Fibroblast of skin of left quadriceps (primary cell): ENCODE measurements at places on chromosomes 6 and 20.

DNA sequence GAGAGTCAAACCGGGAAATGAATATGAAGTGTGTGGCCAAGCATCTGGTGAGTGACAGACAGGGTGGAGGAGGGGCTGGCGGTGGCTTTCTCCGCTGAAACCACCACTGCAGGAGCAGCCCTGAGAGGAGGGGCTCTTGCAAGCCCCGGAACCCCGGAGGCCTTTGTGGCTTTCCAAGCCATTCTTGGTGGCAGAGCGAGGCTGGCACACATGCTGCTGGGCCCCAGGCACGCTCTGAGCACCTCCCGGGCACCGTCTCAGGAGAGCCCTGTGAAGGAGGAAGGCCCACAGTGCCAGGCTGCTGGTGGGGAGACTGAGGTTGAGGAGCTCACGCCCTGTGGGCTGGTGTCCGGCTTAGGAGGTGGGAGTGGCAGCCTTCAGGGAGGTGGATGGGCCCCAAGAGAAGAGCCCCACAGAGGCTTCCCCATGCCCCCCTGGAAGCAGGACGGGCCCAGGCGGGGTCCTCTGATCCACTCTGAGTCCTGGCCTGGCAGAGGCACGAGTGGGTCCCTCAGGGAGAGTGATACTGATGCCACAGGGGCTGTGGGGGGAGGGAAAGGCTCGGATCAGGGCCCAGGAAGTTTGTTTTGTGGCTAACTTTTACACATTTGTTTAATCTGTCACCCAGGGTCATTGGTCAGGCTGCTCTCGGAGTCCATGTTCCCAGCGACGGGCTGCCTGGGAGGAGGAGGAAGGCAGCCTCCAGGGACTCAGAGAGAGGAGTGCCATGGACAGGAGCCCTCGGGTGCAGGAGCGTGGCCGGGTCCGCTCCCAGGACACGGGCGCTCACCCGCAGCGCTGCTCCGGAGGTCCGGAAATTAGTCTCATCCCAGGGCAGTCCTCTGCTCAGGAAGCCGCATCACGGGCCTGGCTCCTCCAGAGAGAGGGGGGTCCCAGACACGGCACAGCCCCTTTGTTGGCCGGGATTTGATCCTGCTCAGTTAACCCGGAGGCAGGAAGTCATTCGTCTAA, 170.7 kb downstream of the ERMARD start:
- DNase-seq, result no peak

GRCh38 chr6:110355022-110355421, 3.1 kb downstream of the METTL24 start:
- DNase-seq, result no peak

- DNase-seq, result no peak
Measured at GRCh38 chr6:4365686-4366085, 230.3 kb upstream of the ECI2 start.

DNA sequence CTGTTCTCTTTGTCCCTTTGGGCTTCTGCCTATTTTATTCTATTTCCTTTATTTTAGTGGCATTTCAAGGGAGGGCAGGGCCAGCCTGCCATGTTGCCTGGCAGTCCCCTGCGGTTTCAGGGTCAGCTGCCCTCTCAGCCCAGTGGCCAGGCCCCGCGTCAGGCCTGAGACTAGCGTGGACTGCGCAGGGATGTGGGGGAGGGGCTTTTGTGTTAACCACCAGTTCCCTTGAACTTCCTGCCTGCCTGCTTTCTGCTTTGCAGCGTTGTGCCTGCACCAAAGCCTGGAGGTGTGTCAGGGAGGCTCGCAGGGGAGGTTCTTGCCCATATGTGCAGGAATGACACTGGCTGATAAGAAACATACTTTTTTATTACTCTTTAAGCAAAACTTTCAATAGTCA, 157.6 kb downstream of the SLC35B3 start:
- DNase-seq, result no peak

DNA sequence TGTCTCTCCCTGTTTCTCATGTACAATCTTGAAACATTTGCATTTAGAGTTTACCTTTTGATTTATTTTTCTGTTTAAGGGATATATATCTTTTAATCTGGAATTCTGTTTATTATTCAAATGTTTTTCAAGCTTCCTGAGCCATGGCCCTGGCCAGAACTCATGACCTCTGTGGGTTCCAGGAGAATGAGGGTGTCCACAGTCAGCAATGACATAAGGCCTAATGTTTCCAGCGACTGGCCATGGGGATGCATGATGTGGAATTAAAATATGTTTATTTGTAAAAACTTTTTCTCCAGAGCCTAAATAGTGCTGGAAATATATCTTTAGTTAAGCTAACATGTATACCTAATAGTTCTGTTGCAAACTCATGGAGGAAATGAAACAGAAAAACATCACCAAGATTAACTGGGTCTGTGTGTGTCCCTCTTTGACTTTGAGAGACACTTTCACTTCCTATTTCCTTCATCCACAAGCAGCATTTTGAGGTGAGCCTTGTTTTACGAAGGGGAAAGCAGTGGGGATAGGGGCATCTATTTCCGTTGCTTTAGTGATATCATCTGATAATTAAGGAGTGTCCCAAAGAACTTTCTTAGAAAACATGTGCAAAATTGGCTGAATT, 87.6 kb downstream of the SMOC2 start:
- DNase-seq, result no peak
